ENCODE measurements at places on chromosomes 6 and 20.
A peak's percentile ranks its signal among the peaks of the same experiment; 100 is the strongest.

- H3K27ac ChIP-seq = peak overlapping the region; percentile 88
- H3K27me3 ChIP-seq = no peaks in the 10 kb centered on the region
- H3K36me3 ChIP-seq = no peaks in the 10 kb centered on the region
- H3K4me1 ChIP-seq = peaks cover 41% of the 10 kb centered on the region
- H3K4me3 ChIP-seq = no peak overlapping the region
Observed at GRCh38 chr6:111592726-111593511, 12.8 kb downstream of the TRAF3IP2 start.

- no peak within 1 kb of the TSS for H3K27ac ChIP-seq
- DNase-seq = no peak
- H3K4me1 ChIP-seq = peaks cover 17% of the 10 kb centered on the region
- H3K4me3 ChIP-seq = peak within 1 kb of the TSS; percentile 11
Observed at GRCh38 chr6:159169193-159169555, at the start of gene FNDC1. TSS of gene FNDC1 (plus strand) at chr6:159169400. CDS start at chr6:159169597, 197 bp downstream.

- no peak overlapping the region for H3K27ac ChIP-seq
- H3K27me3 ChIP-seq = no peaks in the 10 kb centered on the region
- no peak overlapping the region for H3K4me3 ChIP-seq
- H3K4me1 ChIP-seq = no peaks in the 10 kb centered on the region
Observed at GRCh38 chr6:61809004-61809595, 476.9 kb downstream of the KHDRBS2 start.

DNA sequence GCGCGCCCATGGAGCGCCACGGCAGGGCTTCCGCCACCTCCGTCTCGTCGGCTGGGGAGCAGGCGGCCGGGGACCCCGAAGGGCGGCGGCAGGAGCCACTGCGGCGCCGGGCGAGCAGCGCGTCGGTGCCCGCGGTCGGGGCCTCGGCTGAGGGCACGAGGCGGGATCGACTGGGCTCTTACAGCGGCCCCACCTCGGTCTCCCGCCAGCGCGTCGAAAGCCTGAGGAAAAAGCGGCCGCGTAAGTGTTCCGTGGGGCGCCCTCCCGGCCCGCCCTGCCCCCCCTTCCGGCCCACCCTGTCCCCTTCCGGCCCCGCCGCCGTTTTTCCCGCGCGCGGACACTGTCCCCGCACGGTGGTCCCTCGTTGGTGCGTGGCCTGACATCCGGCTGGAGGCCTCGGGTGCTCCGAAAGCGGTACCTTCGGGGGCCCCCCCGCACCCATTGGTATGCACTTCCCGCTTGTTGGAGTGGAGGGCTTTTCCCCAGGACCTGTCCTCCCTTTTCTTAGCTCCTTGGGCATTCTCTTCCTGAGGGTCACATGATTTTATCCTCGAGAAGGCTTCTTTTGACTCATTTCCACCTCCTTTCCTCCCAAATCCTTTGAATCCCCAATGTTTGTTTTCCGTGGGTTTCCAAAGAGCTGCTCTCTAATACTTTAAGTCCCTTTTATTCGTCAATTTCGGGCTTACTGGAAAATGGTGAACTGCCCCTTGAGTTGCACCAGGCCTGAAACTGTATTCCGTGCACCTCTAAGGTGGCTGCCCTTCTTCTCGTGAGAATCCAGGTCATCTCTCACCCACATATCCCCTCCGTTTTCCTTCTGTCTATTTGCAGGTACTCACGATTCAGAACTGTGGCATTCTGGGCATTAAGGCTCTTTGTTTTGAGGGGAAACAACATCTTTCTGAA lies 556 bp downstream of the PANK2 start:
- no peaks in the 10 kb centered on the region for H3K36me3 ChIP-seq
- H3K27ac ChIP-seq = peak overlapping the region; percentile 98
- H3K4me1 ChIP-seq = peaks cover 47% of the 10 kb centered on the region
- H3K27me3 ChIP-seq = no peaks in the 10 kb centered on the region

- H3K4me3 ChIP-seq = no peak overlapping the region
- H3K36me3 ChIP-seq = no peaks in the 10 kb centered on the region
- no peaks in the 10 kb centered on the region for H3K27me3 ChIP-seq
Observed at GRCh38 chr6:10259671-10260070, 155.2 kb downstream of the TFAP2A start.

- no peaks in the 10 kb centered on the region for H3K27me3 ChIP-seq
- no peaks in the 10 kb centered on the region for H3K36me3 ChIP-seq
Observed at GRCh38 chr6:150631984-150632642, 32.4 kb downstream of the PLEKHG1 start.

All from esophagus squamous epithelium (tissue), 5 donors.